Kidney glomerular epithelial cell (primary cell): ENCODE measurements at places on chromosomes 11 and 22.

DNA sequence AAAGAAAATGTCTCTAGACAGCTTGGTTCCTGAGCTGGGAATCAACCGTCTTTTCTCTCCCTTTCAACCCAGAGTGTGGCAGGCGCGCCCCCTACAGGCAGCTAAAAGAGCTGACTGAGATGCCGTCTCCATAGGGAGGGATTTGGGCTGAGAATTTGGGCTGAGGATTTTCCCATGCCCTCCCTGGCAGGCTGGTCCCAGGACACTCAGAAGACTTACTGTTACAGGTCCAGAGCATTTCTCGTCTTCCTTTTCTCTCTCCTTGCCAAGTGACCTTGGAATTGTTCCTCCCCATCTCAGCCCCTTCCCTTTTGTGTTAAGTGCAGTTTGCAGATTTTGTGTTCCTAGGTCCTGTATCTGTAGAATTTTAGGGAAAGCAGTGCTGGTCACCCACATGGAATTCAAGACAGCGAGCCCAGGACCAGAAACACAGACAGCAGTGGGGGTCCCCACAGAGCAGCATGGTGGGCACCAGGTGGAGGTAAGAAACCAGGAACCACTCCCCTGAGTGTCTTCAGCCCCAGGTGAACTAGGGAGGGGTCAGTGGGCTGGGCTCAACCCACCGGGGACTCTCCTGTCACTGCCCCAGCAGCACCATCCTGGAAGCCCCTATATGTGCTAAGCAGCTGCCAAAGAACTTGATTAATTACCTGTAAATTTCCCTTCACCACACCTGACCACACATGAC lies 9.9 kb upstream of the IGLL5 start:
- DNase-seq: peak; percentile 32

DNA sequence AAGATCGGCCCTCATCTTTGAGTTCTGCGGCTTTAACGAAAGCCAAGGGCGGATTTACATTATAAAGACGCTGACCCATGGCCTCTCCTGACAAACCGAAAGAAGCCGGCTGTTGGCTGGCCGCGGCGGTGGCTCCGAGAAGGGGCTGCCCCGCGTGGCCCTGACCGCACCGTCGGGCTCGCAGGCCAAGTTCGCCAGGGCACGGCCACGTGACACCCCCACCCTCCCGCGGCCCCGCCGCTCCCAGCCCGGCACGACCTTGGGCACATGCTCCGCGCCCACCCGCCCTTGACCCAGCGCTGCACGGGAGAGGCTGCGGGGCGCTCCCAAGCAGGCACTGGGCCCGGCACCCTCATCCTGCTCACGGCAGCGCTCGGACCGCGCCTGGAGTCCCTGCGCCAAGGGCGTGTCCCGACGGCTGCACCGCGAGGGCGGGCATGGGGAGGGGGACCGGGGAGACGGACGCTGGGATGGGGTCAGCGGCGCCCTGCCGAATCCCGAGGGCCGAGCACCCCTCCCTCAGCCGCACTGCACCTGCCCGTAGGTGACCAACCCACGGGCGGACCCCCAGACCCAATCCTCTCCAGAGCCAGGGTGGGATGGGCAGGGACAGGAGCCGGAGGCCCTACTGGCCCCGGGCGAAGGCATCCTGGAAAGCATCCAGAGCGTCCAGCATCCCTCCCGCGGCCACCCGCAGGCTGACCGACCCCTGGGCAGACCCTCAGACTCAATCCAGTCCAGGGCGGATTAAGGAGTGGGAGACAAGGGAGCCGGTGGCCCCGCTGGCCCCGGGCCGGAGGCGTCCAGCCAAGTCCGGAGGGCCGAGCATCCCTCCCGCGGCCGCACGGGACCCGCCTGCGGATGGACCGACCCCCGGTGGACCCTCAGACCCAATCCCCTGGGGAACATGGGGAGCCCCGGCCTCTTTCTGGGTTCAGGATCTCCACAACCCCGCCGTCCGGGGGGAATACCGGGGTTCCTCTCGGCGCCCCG lies 759 bp downstream of the CPT1A start:
- DNase-seq: no peak

DNA sequence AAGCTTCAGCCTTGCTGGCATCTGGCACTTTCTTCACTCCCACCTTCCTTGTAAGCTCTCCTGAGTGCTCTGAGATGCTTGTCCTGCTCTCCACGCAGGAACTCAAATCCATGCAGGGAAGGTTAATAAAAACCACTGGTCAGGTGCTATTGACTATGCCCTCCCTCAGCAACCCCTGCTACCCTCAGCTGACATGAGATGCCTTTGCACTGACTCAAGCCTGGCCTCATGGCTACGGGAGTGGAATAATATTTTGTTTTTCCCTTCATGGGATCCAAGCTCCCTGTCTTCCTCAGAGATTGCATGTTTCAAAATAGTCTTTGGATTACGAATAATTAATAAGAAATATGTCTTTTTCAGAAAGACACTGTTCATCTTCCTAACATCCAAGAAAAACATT lies 31.7 kb upstream of the ABCC8 start:
- peak; percentile 91 for DNase-seq

- no peak for DNase-seq
These were observed 1.5 kb downstream of the UPB1 start for GRCh38 chr22:24496661-24497060.

- peak; percentile 28 for DNase-seq
These were observed 59.8 kb downstream of the TMEM135 start for GRCh38 chr11:87097582-87097981.

DNA sequence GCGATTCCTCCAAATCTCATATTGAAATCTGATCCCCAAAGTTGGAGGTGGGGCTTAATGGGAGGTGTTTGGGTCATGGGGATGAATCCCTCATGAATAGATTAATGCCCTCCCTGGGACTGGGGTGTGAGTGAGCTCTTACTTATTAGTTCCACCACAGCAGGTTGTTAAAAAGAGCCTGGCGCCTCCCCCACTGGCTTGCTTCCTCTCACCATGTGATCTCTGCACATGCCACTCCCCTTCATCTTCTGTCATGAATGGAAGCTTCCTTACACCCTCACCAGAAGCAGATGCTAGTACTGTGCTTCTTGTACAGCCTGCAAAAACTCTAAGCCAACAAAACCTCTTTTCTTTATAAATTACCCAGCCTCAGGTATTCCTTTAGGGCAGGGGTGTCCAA lies 8.8 kb downstream of the RRAS2 start:
- DNase-seq: no peak

- no peak for DNase-seq
These were observed 630 bp downstream of the CD5 start for GRCh38 chr11:61102667-61103571.

- DNase-seq: no peak
These were observed 23.5 kb downstream of the FZD4 start for GRCh38 chr11:86931548-86932258.

GRCh38 chr11:111384494-111384893 lies 5.4 kb upstream of the POU2AF1 start:
- DNase-seq: no peak

DNA sequence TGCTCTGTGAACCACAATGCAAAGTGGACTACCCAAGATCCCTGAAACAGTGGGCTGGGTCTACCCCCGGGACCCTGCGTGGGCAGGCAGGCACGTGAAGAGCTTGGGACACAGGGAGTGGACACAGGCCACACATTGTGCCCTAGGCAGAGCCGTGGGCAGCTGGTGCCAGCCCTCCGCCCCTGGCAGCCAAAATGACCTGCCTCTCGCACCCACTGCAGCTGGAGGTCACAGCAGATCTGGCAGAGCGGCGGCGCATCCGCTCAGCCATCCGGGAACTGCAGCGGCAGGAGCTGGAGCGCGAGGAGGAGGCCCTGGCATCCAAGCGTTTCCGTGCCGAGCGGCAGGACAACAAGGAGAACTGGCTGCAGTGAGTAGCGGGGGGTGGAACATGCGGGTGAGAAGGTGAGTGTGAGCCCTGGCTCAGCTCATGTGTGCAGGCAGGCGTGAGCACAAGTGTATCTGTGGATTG lies 6.7 kb downstream of the SMTN start:
- DNase-seq: no peak

- peak; percentile 65 for DNase-seq
These were observed 103.0 kb upstream of the CD44 start for GRCh38 chr11:35035894-35036408.

DNA sequence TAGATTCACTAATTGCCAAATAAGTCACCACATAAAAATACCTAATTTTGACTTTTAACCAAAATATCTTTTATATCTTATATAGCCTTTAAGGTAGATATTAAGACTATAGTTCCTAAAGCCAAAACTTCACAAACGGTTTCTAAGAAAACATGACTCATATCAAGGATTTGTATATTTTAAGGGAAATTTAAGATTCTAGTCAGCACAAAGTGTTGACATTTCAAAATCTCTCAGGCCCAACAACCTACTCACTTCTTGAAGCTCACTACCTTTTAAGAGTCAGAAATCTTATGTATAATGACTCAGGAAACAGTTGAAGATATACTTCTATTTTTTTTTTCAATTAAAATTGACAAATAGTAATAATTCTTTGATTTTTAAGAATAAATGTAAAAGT lies 221.9 kb downstream of the SBF2 start:
- DNase-seq: no peak

DNA sequence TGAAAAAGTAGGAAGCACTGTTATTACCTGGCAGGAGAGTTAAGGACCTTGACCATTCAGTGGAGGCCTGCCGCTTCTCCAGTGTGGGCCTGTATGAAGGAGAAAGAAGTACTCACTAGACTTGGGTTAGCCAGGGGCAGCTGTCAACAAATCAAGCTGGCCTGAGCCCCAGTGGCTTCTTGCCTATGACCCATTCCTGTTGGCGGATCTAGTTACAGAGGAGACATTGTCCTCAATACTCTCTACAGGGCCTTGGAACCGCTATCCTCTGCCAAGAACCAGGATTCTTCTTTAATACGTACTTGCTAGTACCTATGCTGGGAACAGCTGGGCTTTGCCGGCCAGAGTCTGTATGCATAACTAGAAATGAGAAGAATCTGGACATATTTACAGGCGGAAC lies 68.1 kb downstream of the ALX4 start:
- DNase-seq: no peak

GRCh38 chr11:119144825-119145486 lies 3.9 kb upstream of the ABCG4 start:
- peak; percentile 58 for DNase-seq

GRCh38 chr11:83174008-83174407 lies 17.1 kb downstream of the PCF11 start:
- no peak for DNase-seq

- DNase-seq: no peak
These were observed 8.3 kb downstream of the GRK3 start for GRCh38 chr22:25572708-25573171.

GRCh38 chr11:93133488-93134109 lies 64.2 kb downstream of the SLC36A4 start:
- DNase-seq: no peak

GRCh38 chr22:42281284-42281683 lies 10.8 kb upstream of the TCF20 start:
- no peak for DNase-seq
